ENCODE measurements at places on chromosomes 16 and 17.

- DNase-seq: no peak
Observed at GRCh38 chr16:49632086-49632794, 223.7 kb downstream of the ZNF423 start.

GRCh38 chr17:74748529-74749278 lies at the start of gene NHERF1:
Gene NHERF1 (plus strand): TSS chr17:74748628. CDS start chr17:74748847, 219 bp downstream.
- peak; percentile 92 for DNase-seq

DNA sequence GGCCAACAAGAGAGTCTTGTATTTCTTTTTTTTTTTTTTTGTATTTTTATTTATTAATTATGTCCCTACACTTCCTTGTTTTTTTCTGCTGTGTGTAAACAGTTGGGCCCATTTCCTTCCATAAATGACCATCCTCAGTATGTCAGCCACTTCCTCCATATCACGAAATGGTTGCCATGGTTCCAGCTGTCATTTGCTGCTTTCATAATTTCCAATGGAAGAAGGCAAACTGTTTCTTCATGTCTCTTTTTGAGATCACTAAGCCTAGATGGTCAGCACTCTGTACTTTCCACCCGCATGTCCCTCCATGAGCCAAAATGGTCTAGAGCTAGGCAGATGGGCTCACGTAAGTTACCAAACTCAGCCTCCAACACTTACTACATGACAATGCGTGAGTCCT lies 133.5 kb upstream of the FOXF1 start:
- no peak for DNase-seq

GRCh38 chr17:51079049-51079448 lies 41.6 kb downstream of the SPAG9 start:
- DNase-seq: peak; percentile 62
